Endothelial cell (in vitro differentiated cells): ENCODE measurements at places on chromosomes 16 and 17.

GRCh38 chr16:31754998-31755615 is 118.5 kb upstream of the ZNF267 start:
- no peak for DNase-seq

DNA sequence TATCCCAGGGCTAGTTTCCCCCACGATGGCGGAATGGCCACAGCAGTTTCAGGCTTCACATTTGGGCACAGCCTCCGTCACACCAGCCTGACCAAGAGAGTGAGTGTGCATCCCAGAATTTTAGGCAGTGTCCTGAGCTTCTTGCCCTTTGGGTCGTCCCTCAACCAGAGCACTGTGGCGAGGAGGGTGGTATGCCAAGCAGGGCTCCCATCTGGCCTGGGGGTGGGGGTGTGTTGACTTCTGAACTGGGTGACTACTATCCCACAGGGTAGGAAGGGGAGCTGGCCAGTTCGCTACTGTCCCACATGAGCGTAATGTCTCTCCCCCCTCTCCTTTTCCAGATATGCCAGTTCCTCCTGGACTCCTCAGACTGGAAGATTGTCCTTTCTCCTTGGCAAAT is 16.1 kb downstream of the USP10 start:
- no peak for DNase-seq

- DNase-seq, result no peak
Measured at GRCh38 chr16:27322858-27323780, 9.3 kb downstream of the IL4R start.

- DNase-seq, result no peak
Measured at GRCh38 chr16:15055141-15056053, 477 bp downstream of the NTAN1 start.

DNA sequence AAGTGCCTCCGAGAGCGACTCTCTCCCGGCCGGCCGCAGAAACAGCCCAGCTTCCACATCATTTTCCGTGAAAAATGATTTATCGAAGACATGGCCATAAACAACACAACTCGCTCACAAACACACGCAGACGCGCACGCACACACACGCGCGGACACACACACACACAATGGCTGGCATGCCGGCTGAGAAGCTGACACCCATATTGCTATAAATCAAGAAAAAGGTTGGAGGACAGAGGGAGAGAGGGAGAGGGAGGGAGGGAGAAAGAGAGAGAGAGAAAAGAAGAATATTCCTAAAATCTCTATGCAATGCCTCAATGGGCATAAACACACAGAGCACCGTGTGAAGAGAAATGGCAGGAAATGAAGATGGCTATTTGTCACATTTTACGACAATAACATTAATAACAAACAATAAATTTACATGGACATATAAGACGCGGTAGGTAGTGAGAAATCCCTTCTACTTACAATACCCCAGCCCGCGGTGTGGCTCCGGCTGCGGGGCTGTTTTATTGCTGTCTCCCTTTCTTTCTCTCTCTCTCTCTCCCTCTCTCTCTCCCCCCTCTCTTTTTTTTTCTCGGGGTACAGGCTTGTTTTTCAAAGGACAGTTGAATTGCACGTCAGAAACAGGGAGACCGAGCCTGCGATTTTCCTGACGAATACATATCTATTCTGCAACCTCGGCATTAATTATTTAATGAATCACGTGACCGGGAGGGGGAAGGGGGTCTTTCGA is 9.5 kb downstream of the HOXB4 start:
- no peak for DNase-seq

DNA sequence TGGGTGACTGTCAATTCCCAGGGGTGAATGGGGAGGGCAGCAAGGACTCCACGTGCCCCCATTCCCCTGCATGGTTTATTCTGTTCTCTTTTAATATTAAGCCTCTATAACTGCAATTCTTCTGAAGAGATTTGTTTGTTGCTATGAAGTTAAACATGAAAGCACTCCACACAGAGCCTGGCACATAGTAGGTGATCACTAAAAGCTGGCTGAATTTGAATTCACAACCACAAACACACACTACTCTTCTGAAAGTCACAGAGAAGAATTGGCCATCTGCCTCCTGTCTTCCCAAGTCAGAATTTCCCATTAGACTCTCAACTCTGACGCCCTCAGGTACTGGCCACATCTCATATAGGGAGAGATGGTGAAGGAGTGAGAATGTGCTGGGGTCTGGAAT is 55.5 kb downstream of the COG7 start:
- no peak for DNase-seq

- no peak for DNase-seq
Measured at GRCh38 chr16:86297391-86297790, 212.9 kb upstream of the FOXF1 start.

GRCh38 chr16:50671644-50672260 is 9.4 kb downstream of the SNX20 start:
- peak; percentile 44 for DNase-seq

- no peak for DNase-seq
Measured at GRCh38 chr17:72176951-72177660, 56.3 kb downstream of the SOX9 start.

- DNase-seq, result no peak
Measured at GRCh38 chr16:12171706-12172105, 195.2 kb downstream of the SNX29 start.

DNA sequence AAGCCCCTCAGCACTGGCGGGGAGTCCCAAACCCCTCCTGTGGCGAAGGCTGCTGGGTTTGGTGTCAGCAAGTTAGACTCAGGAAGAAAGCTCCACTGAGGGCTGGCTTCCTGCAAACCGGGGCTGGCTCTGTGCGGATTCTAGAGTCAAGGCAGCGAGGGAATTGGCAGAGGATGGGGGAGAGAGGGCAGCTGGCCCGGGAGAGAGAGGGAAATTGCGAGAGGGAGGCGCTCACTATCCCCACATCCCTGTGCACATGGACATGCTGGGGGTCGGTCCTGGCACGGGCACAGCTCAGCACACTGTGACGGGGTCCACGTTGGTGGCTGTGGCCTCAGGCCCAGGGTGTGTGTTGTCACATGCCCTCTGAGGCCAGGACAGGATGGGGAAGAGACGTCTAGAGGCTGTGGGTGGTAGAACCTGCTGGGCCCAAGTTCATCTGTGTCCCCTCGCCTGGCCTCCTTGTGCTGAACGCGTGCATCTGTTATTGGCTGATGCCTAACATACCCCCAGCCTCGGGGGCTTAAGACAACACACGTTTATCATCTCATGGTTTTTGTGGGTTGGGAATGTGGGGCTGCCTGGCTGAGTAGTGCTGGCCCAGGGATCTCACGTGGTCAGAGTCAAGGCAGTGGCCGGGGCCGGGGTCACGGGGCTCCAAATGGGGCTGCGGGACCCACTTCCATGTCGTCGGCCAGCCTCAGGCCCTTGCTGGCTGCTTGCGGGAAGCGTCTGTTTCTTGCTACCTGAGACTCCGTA is 16.7 kb upstream of the JPH3 start:
- DNase-seq, result no peak

- no peak for DNase-seq
Measured at GRCh38 chr17:80743181-80743771, 198.6 kb downstream of the RPTOR start.

- no peak for DNase-seq
Measured at GRCh38 chr16:50521246-50521900, 26.8 kb upstream of the NKD1 start.

DNA sequence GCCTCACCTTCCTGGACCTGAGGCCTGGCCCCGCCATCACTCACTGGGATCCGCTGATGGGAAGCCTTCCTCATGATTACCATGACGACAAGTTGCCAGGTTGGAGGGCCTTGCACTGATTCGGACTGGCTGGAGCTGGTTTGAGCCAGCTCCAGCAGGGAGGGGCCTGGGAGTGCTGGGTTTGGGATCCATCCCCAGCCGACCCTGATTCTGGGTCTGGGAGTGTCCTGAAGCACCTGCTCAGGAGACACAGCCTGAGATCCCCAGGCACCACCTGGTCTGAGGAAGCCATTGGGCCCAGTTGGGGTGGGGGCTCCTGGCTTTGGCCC is 5.9 kb upstream of the BAIAP3 start:
- no peak for DNase-seq

DNA sequence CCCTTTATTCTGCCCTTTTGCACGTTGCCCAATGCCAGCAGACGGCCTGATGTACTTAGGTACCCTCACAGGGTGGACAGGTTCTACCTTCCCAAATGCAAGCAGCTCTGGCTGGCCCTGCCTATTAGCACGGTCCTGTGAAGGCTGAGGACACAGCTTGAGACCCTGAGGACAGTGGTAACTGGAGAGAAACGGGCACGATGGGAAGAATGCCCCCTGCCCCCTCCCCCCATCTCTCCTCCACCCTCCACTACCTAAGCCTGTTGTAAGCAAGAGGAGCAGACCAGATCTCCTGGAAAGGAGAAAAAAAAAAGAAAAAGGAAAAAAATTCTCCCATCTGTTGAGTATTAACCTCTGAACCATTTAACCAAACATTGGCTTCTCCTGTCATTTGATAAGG is 34.1 kb downstream of the MEOX1 start:
- no peak for DNase-seq

GRCh38 chr16:12348733-12349704 is 372.5 kb downstream of the SNX29 start:
- DNase-seq, result no peak

DNA sequence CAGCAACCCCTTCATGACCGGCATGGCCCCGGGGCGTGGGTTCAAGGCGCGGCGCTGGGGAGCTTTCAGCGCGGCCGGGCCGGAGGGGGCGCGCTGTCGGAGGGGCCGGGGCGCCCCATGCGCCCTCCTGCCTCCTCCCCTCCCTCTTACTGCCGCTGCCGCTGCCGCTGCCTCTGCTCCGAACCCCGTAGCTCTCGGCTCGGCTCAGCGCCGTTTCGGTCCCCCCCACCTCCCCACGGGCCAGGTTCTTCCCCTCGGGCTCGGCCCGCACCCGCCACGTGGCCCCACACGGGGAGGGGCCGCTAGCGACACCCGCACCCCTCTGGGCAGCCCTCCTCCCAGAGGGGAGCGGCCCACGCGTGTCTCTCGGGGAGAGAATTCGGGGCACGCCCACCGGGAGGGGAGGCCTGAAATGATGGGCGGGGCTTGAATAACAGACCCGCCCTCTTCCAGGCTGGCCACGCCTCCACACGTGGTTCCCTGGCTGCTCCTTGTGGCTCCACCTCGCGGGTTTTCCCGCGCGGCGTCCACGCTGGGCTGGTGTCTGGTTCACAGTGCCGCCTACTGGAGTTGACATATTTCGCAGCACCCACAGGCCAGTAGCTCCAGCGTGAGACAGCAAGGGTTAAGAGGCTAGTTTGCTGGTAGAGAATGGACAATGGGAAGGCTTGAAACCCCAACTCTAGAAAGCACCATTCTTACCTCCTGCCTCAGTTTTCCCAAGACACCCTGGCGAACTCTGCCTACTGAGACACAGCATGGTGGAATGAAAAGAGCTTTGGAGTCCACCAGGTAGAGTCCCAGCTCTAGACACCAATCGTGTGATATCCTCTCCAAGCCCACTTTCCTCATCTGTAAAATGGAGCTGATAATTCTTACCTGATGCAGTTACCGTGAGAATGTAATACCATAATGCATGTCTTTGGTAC is at the start of gene KCNH4:
KCNH4 (minus strand) TSS at position 221 of the 929 bp plus-strand sequence; CDS start at position 24, 197 bp downstream.
- DNase-seq, result peak; percentile 63

DNA sequence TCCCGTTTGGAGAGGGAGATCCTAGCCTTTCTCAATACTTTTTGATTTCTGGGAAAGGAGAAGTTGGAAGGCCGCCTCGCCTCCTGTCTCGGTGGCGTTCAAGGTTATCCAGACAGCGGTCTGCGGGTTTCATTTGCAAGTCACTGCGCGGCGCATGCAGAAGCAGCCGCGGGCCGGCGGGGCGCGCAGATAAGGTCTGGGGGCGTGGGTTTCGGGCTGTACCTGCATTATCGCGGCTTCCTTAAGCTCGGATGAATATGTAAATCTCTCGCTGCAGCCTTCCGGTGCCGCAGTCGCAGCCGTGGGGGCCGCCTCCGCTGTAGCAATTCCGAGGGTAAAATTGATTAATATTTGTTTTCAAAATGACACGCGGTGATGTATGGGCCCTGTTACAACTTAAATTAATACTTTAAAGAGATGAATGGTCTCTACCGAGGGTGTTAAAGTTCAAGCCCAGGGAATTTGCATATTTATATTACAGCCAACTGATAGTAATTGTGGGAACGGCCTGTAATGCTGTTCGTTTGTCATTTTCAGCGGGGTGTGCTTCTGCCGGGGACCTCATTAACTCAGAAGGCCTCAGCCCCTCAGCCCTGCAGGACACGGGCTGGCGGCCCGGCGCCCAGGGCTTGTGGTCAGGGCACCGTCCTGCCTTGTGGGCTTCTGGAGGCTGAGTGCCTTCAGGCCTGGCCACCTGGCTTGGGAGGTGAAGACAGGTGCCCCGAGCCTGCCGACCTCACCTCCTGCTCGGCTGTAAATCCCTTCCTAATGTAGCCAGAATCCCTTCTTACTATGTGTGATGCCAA is 99.4 kb downstream of the CYLD start:
- DNase-seq, result no peak

- DNase-seq, result no peak
Measured at GRCh38 chr17:46159686-46160085, 33.5 kb downstream of the KANSL1 start.

GRCh38 chr16:2715519-2715918 is 4.5 kb downstream of the PRSS27 start:
- peak; percentile 79 for DNase-seq

DNA sequence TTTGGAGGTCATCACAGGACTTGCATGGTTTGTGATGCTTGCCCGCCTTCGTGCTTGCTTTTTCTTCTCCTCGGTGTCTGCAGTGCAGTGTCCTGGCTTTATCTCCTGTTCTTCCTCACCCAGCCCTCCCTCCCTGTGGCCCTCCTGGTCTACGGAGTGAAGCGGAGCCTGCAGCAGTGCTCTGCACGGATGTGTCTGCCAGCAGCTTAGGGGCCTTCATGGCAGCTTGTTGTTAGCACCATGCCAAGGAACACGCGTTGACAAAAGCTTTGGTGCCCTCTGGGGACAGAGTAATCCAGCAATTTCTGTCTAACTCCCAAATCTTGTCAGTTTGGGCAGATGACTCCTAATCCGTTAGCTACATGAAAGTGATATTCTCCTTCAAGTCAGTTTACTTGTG is 9.9 kb downstream of the DHODH start:
- no peak for DNase-seq

DNA sequence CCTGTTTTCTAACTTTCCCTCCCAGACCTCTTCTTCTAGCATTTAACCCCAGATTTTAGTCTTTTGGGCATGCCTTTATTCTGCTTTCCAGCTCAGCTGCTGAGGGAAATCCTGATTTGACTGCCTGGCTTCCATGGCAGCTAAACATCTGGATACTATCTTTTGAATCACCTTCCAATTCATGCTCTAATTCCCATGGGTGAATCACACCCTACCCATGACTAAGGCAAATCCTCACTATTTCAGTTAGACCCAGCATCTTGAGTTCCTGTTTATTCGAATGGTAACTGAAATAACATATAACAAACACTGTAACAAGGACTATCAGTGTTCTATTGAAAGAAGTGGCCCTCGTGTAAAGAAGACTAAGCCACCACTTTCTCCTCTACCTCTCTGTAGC is 29.8 kb downstream of the CA10 start:
- no peak for DNase-seq
